ENCODE measurements at places on chromosomes 2 and 18.

DNA sequence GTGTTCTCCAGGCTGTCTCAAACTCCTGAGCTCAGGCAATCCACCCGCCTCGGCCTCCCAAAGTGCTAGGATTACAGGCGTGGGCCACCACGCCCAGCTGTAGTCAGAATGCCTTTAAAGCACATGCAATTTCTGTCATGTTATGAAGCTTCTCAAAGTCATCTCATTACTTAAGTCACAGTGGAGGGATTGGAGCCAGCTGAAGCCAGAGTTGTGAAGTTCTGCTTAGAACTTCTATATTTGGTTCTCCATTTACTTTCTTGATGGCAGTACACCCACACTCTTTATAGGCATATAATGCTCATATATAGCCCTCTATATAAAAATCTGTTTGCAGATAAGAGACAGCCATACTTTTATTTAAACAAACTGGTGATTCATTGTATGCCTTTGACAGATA lies 68.8 kb upstream of the CWC22 start:
- no peak for DNase-seq

DNA sequence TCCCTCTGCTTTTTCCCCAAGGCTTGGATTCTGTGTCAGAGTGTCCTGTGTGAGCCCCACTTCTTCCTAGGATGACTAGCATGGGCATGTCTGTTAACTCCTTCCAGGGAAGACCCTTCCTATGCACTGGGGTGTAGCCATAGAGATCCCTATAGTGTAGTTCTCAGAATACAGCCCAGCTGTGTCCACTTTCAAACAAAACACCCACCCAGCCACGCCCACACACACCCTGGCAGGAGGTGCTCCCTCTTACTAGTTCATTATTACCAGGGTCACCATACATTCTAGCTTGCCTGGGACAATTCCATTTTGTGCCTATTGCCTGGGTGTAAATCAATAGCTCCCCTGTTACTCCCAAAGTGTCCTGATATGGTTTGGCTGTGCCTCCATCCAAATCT lies 195.6 kb downstream of the MYCN start:
- no peak for DNase-seq

- DNase-seq: no peak
Observed at GRCh38 chr2:72367530-72368225, 220.0 kb upstream of the CYP26B1 start.

- DNase-seq: no peak
Observed at GRCh38 chr2:73254343-73255006, 20.4 kb downstream of the CCT7 start.

- no peak for DNase-seq
Observed at GRCh38 chr18:63860531-63860930, 27.0 kb upstream of the SERPINB2 start.
